ENCODE measurements at places on chromosomes 4 and X.
A peak's percentile ranks its signal among the peaks of the same experiment; 100 is the strongest.

- no peak for DNase-seq
Measured at GRCh38 chr4:78659264-78659663, 107.7 kb downstream of the ANXA3 start.

DNA sequence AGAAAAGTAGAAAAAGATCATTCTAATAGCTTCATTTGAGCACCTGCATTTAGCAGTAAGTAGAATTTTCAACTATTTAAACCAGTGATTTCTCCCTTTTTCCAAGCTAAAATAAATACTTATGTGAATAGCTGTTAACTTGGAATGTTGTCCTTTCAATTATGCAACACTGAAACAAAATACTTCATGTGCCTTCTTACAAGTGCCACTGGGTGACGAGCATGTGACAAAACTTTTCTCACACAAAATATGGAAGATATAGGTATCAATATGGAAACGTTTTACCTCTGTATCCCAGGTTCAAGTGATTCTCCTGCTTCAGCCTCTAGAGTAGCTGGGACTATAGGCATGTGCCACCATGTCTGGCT is 708.3 kb downstream of the STIM2 start:
- no peak for DNase-seq

DNA sequence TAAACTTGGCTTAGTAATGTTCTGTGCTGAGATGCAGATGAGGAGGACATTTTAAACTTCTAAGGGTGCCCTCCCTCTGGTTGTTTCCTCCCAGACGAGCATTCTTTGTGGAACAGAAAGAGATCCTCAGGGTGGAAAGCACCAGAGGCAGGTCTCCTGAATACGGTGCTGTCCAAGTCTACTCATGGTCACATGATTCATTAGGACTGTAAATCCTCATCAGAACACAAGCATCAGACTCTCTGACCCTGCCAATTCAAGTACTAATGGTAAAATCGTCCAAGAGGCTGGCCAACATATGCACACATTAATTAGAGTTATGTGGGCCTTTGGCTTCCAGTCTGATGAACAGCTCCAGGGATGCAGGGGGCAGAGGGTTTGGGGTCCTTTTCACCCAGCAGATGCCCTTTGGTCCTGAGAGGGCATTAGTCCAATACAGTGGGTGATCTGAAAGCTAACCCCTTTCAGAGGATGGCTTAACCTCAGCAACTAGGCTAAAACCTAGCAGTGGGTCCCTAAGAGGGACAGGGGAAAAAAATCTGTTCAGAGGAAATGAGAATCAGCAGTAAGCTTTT is 18.2 kb downstream of the HAND2 start:
- no peak for DNase-seq

- DNase-seq = no peak
Measured at GRCh38 chrX:137982472-137983172, 416.7 kb downstream of the ZIC3 start.

GRCh38 chr4:107740381-107740780 is 20.3 kb upstream of the PAPSS1 start:
- no peak for DNase-seq

DNA sequence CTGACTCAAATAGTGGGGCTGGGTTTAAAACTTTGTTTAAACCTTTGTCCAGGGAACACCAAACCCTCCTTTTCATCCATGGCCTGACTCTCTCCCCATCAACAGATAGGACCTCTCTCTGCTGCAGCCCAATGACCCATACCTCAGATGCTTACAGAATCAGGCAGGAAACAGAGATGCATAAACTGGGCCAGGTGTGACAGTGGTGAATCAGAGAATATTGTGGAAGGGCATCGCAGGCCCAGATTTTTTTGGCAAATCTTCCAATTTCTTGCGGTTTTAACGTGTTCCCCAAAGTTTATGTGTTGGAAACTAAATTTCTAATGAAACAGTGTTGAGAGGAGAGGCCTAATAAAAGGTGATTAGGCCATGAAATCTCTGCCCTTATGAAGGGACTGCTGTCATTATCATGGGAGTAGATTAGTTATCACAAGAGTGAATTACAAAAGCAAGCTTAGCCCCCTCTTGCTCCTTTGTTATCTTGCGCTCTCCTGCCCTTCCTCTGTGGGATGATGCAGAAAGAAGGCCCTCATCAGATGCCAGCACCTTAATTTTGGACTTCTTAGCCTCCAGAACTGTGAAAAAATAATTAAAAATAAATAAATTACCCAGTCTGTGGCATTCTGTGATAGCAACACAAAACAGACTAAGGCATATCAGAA is 82.8 kb downstream of the STK32B start:
- no peak for DNase-seq

DNA sequence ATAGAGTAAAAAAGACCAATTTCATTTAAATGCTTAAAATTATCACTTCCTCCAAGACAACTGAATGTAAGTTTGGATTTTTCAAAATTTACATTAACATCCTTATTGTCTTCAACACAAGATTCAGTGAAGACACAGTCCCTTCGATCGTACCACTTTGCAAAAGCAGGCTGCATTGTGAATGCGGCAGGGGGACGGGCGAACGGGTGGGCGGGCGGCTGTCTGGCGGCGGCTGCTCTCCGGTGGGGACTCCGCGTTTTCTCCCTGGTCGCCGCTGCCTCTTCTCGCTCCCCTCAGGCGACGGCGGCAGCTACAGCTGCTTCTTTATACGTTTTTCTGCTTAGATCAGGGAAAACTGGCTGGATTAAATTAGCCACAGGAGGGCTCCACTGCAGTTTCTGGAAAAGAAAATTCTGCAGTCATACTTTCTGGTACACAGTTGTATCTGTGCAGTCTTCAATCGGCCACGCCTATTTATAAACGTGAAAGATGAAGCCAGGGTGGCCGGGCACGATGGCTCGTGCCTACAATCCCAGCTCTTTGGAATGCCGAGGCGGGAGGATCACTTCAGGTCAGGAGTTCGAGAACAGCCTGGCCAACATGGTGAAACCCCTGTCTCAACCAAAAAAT is 33.9 kb upstream of the HPF1 start:
- peak; percentile 8 for DNase-seq

- DNase-seq = peak; percentile 65
Measured at GRCh38 chr4:8228319-8229250, 29.5 kb downstream of the SH3TC1 start.

GRCh38 chrX:79100791-79101484 is 43.5 kb upstream of the GPR174 start:
- no peak for DNase-seq

GRCh38 chr4:181647396-181648147 is 595.6 kb upstream of the TENM3 start:
- no peak for DNase-seq

DNA sequence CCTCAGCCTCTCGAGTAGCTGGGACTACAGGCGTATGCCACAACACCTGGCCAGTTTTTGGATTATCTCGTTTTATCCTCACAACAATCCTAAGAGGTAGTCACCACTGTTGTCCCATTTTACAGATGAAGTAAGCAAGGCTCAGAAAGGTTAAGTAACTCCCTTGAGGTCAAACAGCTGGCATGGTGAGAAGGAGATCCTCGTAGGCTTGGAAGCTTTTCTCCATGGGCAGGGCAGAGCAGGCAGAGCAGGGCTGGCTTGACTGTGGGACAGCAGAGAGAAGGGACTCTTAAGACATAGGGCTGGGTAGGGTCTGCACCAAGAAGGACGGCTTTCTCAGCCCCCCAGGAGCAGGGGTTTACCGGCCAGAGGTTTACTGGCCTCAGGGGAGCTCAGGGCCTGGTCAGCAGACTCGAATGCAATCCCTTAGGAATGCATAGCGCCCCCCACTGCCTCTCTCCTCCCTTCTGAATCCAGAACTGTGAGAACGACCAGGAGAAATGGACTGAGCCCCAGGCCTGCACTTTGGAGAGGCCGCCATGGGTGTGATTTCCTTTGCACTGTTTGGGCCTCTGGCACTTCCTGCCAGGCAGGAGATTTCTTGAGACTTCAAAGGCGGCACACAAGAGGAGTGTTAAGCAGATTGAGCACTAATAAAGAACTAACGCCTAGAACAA is 14.0 kb upstream of the CDKN2AIP start:
- DNase-seq = no peak

DNA sequence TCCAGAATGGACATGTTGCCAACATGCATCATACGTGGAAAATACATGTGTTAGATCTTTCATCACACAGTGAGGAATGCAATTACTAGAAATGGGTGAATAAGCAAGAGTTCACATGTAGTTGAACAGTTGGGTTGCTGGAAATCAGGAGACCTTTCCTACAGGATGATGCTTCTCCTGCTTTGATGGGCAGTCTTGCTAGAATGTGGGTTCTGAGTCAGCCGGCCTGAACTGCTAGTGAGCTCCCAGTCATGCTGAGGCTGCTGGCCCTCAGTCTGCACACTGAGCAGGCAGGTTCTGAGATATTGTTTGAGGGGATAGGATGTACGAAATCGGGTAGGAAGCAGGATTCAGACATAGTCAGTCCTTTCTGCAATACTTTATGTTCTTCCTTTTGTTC is 20.2 kb downstream of the MSL3 start:
- no peak for DNase-seq

DNA sequence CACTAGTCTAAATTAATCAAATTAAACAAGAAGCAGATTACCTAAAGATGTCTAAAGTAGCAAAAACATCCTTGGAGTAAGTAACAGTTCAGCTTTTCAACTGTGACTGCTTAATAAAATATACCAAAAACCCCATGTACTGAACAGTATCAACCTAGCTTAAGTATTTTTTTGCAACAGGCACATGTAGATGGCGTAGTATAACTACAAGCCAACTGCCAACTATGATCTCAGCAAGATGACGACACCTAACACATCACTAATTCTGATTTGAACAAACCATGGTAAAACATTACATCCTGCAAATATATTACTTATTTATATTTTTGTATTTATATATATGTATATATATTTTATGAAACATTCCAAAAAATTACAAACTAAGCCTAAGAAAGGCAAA is 24.5 kb downstream of the DHX15 start:
- no peak for DNase-seq

DNA sequence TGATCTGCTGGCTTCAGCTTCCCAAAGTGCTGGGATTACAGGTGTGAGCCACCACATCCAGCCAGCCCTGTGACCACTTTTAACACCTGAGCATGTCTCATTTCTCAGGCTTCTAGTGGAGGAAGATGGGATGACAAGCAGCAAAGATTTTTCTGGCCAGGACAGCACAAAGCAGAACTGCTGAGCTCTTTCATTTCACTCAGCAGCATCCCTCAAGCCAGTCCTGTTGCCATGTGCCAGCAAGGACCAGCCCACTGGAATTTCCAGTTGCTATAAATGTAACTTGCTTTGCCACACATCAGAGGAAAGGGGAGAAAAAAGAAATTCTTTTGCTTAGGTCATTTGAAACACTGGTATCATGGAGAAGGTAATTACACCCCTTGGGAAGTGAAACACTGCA is 75.9 kb downstream of the SLC9A7 start:
- no peak for DNase-seq

DNA sequence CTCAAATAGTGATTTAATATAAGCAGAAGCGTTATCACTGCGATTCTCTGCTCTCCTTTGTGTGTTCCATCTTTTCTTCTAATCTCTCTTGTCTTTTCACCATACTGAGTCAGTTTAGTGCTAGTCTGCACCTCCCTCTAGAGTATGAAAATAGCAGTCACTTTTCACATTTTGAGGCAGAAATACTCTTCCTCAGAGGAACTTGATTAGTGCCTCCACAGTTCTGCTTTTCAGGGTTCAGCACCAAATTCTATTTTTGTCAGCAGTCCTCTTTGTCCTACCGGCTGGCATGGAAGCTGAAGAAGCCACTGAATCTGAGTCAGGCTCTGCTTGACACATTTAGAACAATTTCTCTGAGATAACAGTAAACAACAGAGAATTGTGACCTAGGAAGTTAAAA is 49.7 kb upstream of the ANKRD17 start:
- DNase-seq = no peak

DNA sequence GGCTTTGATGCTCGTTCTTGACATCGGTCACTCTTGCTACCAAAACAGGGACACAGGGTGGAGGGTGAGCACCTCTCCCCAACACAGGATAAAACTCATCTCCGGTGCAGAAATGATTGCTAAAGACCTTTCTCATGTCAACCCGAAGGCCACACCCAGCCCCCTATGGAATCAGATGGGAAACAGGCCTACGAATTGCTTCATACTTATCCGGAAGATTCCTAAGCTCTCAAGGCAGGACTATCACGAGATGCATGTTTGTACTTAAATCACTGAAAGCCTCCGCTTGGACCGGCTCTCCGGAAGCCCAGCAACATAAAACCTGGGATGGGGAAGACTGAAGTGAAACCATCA is 74.9 kb downstream of the MTMR1 start:
- no peak for DNase-seq

DNA sequence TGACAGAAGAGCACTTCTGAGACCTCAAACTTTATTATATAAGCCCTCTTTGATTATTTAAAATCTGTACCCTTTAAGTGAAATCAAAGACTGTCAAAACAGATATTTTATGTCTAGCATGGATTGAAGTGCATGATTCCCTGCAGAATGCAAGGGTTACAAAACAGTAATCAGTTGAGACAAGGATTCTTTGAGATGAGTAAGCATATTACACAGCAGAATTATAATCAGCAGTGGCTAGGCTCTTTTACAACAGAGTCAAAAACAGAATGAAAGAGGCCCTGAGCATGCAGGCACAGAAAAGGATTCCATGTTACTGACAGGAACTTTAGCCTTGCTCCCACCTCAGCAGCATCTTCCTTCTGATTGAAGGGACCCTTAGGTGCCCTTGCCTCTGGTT is 487.9 kb upstream of the GALNT7 start:
- DNase-seq = no peak

DNA sequence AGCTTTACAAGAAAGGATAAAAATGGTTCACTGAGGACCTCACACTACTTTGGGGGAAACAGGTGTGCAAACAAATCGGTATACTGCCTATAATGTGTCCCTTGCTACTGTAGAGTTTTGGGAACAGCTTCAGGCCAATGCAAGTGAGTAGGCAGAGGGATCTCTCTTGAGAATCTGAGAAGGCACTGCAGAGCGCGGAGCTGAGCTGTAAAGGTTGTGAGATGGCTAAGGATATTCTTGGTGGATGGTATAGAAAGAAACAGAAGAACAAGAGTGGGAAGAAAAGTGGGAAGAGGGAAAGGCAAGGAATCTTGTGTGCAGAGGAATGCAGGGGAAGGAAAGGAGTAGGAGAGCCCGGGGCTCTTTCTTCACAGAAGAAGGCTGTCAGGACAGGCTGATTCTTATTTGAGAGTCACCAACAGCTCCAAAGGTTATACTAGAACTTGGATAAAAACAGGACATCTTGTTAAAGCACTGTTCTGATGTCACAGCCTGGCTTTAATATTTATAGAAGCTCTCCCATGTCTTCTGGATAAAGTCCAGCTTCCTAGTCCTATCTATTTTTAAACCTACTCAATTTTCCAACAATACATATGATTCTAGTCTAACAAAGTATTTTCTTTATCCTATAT is 985.6 kb upstream of the HS3ST1 start:
- no peak for DNase-seq

DNA sequence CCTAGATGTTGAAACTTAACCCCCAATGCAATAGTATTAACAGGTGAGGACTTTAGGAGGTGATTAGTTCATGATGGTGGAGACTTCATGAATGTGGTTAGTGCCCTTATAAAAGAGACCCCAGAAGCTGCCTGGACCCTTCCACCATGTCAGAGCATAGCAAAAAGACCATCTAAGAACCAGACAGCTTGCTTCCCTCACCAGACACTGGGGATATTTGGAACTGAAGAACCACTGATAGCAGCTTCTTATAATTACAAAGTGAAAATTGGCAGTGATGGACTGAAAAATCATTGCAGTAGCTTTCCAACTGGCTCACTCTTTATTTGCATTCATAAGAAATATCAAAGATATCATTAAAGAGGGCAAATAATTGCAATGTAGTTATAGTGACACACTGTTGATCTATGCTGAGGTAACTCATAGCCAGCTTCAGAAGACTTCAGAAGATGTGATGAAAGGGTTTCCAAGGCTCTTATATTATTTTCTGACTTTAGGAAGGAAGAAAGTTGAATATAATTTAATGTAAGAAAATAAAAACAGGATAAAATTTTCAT is 5.8 kb downstream of the RASSF6 start:
- no peak for DNase-seq
